DMS153 (cell line): ENCODE measurements at places on chromosomes 12 and 14.

GRCh38 chr12:132196038-132196872 lies 52.0 kb downstream of the NOC4L start:
- peak; percentile 70 for DNase-seq

GRCh38 chr14:106840258-106840657 lies 1313.9 kb downstream of the TMEM121 start:
- DNase-seq: no peak

GRCh38 chr12:117234441-117234840 lies 44.2 kb upstream of the FBXO21 start:
- DNase-seq: no peak

DNA sequence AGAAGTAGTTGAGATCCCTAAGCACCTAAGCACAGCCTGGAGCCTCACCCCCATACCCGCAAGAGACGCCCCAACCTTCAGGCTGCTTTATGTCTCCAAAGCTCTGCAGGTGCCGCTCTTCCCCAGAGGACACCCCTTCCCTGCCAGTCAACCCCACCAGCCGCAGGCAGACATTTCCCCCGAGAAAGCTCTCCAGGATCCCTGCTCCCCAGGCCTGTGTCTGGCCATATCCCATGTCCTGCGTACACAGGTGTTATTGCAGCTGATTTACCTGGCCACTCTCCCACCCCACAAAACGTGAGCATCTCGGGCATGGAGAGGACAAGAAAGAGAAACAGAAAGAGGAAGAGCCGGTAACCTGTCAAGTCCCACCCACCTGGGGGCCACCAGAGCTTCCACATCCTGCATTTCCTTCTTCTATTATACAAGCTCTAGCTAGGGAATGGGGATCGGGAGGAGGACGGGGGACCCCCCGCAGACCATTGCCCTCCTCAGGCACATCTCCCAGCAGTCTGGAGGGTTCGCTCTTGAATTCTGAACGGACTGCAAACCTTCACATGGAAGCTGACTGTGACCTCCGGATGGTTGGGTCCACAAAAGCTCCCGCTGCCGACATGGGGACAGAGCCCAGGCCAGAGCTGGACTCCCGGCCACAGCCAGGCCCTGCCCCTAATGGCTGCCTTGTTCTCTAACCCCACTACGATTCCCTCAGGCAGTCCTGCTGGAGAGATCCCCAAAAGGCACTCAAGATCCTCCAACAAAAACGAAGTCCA lies 17.6 kb downstream of the CCDC88C start:
- peak; percentile 33 for DNase-seq

DNA sequence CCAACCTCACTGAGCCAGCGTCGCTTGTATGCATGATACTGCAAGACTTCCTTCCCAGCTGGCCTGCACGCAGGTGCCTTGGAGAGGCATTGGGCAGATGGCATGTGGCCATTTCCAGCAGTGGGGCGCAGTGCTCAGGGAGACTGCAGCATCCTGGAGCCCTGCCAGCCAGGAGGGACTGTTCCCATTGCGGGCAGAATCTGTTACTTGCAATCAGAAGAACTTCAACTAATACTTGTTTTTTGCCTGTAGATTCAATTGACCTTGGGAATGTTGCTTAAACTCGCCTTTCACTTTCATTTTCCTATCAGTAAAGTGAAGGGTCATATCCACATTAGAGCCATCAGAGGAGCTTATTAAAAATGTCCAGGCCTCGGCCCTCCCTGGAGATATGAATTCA lies 29.8 kb downstream of the ANKRD9 start:
- DNase-seq: no peak

GRCh38 chr12:93325855-93326254 lies 51.9 kb upstream of the NUDT4 start:
- DNase-seq: no peak

- DNase-seq: no peak
These were observed 105.1 kb downstream of the RPS29 start for GRCh38 chr14:49480979-49481498.

GRCh38 chr12:61808856-61809255 lies 451.3 kb upstream of the USP15 start:
- DNase-seq: no peak

DNA sequence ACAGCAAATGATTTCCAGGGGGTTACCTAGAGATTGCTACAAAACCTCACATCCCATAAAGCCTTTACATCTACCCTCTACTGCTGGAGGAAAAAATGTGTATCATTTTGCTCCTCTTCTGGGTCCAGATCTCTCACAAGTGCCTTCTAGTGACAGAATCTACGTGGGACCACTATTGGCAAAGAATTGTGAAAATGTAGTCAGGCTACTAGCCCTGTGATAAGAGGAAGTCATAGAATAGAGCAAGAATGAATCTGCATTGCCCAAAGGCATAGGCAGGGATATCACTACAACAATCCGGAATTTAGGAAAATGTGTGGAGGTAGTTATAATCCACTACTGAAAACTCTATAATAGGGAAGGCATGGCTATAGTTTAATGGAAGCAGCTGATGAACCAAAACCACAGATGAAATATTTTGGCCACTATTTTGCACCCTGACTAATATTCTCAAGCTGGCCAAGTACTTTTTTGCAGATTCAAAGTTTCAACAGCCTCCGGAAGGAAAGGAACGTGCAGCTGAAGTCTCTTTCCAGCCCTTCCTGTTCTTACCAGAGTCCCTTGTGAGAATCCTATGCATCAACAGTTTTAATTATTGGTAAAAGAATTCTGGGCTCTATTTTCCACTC lies 176.8 kb downstream of the PHLDA1 start:
- no peak for DNase-seq

GRCh38 chr14:72014486-72014885 lies 82.3 kb downstream of the RGS6 start:
- DNase-seq: no peak
